ENCODE measurements at places on chromosomes 1 and 21. TPM values are rescaled to one million over a fixed set of nuclear protein-coding genes. Genes with fewer than 3 reads are reported as not detected.

OR2AK2 gene
- total RNA-seq: not detected

CYP4A22 gene
- total RNA-seq: not detected

PKN2 gene
- total RNA-seq: 42.0 TPM

ELF3 gene
- total RNA-seq: 0.33 TPM

OR14I1 gene
- not detected for total RNA-seq

RGS1 gene
- 9.9 TPM for total RNA-seq

OR13G1 gene
- not detected for total RNA-seq

SPRR1A gene
- not detected for total RNA-seq

TDRD10 gene
- not detected for total RNA-seq

CRP gene
- total RNA-seq: not detected

CTH gene
- total RNA-seq: 2.9 TPM

KRTAP19-3 gene
- total RNA-seq: not detected

TNFSF4 gene
- total RNA-seq: 3.9 TPM

BRDT gene
- total RNA-seq: not detected

PROK1 gene
- not detected for total RNA-seq

FGR gene
- total RNA-seq: 2.7 TPM

E2F2 gene
- 1.1 TPM for total RNA-seq

RGS4 gene
- total RNA-seq: not detected

NBPF3 gene
- total RNA-seq: 14.3 TPM

LGR6 gene
- total RNA-seq: 0.17 TPM

FCRL3 gene
- 6.1 TPM for total RNA-seq
